Kidney (tissue), 22 donors: ENCODE measurements at places on chromosomes 4 and X. TPM values are rescaled to one million over a fixed set of nuclear protein-coding genes. Genes with fewer than 3 reads are reported as not detected.

- H3K27ac ChIP-seq: no peak overlapping the region
- no peak overlapping the region for H3K4me3 ChIP-seq
- no peaks in the 10 kb centered on the region for H3K4me1 ChIP-seq
- H3K36me3 ChIP-seq: no peaks in the 10 kb centered on the region
- no peak for DNase-seq
Measured at GRCh38 chr4:128974136-128974581, 119.2 kb downstream of the SCLT1 start.

- no peaks in the 10 kb centered on the region for H3K4me1 ChIP-seq
- no peak for DNase-seq
- H3K4me3 ChIP-seq: no peak overlapping the region
- H3K36me3 ChIP-seq: no peaks in the 10 kb centered on the region
Measured at GRCh38 chrX:18873189-18873791, 110.6 kb downstream of the PHKA2 start.

The CTAG1B gene
- polyA plus RNA-seq: not detected

DNA sequence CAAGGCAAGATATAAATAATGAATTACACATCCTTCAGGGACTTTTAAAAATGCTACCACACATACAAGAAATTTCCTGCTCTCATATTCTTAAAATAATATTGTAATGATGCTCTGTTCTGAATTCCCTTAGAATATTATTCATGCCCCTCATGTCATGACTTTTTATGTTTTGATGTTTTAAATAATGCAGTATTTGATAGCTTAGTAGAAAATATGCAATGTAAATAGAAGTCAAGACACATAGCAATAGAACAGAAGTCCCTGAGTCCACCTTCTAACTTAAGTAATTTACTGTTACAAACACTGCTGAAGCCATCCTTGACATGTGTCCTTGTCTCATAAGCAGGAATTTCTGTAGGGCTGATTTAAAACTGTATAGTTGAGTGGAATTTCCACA is 1071.2 kb upstream of the LCORL start:
- no peak overlapping the region for H3K27ac ChIP-seq
- no peak overlapping the region for H3K4me3 ChIP-seq
- H3K4me1 ChIP-seq: no peaks in the 10 kb centered on the region
- H3K36me3 ChIP-seq: no peaks in the 10 kb centered on the region

The DCAF4L1 gene
- 0.28 TPM for polyA plus RNA-seq

DNA sequence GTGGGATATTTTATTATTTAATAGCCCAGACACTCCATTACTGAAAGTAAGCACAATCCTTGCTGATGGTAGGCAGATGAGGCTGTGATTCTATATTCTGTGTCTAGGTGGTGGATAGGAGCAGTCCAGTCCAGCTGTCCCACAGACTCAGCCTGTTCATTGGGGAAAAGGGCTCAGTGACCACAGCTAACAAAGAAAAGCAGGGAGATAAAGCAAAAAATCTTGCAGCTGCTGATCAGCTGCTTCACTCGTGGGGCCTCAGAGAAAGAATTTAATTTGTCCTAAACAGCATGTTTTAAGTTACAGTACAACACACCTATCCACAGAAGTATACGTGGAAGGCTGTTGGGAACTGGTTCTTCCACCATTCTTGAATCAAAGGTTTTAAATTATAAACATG is 40.7 kb upstream of the ANK2 start:
- H3K36me3 ChIP-seq: no peaks in the 10 kb centered on the region
- no peak overlapping the region for H3K4me3 ChIP-seq
- H3K27me3 ChIP-seq: no peaks in the 10 kb centered on the region
- H3K27ac ChIP-seq: no peak overlapping the region
- DNase-seq: no peak

GRCh38 chrX:42739258-42739657 is 38.7 kb downstream of the PPP1R2C start:
- H3K27ac ChIP-seq: no peak overlapping the region
- H3K36me3 ChIP-seq: no peaks in the 10 kb centered on the region
- no peaks in the 10 kb centered on the region for H3K27me3 ChIP-seq
- no peaks in the 10 kb centered on the region for H3K4me1 ChIP-seq
- DNase-seq: no peak

GRCh38 chr4:14871676-14872430 is 130.4 kb upstream of the CPEB2 start:
- no peaks in the 10 kb centered on the region for H3K27me3 ChIP-seq
- H3K36me3 ChIP-seq: no peaks in the 10 kb centered on the region
- H3K27ac ChIP-seq: no peak overlapping the region
- no peaks in the 10 kb centered on the region for H3K4me1 ChIP-seq

DNA sequence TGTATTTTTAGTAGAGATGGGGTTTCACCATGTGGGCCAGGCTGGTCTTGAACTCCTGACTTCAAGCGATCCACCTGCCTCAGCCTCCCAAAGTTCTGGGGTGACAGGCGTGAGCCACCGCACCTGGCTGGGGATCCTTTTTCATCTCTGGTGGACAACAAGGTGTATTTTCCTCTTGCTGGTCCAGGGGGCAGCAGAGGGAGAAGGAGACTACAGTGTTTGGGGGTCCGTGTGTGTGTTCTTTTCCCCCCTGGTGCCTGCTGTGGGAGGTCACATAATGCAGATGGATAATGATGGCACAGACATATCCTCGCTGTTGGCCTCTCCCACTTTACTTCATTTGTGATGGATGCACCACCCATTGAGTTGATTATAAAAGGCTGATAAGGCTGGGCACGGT is 39.0 kb upstream of the CD99 start:
- no peak for DNase-seq
- H3K27ac ChIP-seq: no peak overlapping the region
- no peak overlapping the region for H3K4me3 ChIP-seq
- H3K4me1 ChIP-seq: peaks cover 3% of the 10 kb centered on the region
- no peaks in the 10 kb centered on the region for H3K27me3 ChIP-seq
- no peaks in the 10 kb centered on the region for H3K36me3 ChIP-seq

- no peak overlapping the region for H3K4me3 ChIP-seq
- H3K27ac ChIP-seq: no peak overlapping the region
- H3K4me1 ChIP-seq: no peaks in the 10 kb centered on the region
- no peak for DNase-seq
Measured at GRCh38 chrX:110397904-110398303, 39.3 kb downstream of the RTL9 start.

- H3K4me3 ChIP-seq: no peak overlapping the region
- H3K27ac ChIP-seq: no peak overlapping the region
- no peak for DNase-seq
- H3K36me3 ChIP-seq: no peaks in the 10 kb centered on the region
- no peaks in the 10 kb centered on the region for H3K27me3 ChIP-seq
Measured at GRCh38 chr4:15182600-15183220, 180.4 kb downstream of the CPEB2 start.

- no peak overlapping the region for H3K4me3 ChIP-seq
- H3K36me3 ChIP-seq: no peaks in the 10 kb centered on the region
- H3K4me1 ChIP-seq: no peaks in the 10 kb centered on the region
- no peaks in the 10 kb centered on the region for H3K27me3 ChIP-seq
- H3K27ac ChIP-seq: no peak overlapping the region
Measured at GRCh38 chrX:52349681-52350080, 19.1 kb upstream of the XAGE2 start.

DNA sequence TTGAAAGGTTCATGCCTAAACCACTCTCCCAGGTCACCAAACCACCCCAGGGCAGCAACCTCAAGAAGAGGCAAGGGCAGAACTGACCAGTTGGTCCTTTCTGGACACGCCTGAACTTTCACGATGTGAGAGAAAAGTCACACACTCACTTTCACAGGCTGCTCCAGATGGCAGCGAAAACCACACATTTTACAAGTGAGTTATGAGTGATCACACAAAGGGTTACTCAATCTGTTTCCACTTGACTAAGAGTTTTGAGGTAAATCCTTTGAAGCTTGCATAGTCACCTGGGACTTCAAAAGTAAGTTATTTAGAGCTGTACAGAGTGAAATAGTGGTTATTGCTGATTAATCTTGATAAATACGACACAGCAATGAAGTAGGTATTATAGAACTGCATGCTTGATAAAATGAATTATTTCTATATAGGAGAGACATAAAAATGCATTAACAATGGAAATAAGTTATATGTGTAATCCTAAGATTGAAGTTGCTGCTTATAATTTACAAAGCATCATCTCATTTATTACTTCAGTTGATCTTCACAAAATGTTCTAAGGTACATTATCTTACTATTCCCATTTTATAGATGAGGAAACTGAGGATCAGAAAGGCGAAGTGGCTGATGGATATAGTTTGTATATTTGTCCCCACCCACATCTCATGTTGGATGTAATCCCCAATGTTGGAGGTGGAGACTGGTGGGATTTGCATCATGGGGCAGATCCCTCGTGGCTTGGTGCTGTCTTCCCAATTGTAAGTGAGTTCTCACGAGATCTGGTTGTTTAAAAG is 103.0 kb upstream of the KLF3 start:
- no peaks in the 10 kb centered on the region for H3K27me3 ChIP-seq
- H3K27ac ChIP-seq: no peak overlapping the region
- H3K4me1 ChIP-seq: no peaks in the 10 kb centered on the region
- no peaks in the 10 kb centered on the region for H3K36me3 ChIP-seq
- DNase-seq: peak; percentile 61
- no peak overlapping the region for H3K4me3 ChIP-seq

The FOXR2 gene
- not detected for polyA plus RNA-seq

The ARSD gene
- 35.4 TPM for polyA plus RNA-seq

DNA sequence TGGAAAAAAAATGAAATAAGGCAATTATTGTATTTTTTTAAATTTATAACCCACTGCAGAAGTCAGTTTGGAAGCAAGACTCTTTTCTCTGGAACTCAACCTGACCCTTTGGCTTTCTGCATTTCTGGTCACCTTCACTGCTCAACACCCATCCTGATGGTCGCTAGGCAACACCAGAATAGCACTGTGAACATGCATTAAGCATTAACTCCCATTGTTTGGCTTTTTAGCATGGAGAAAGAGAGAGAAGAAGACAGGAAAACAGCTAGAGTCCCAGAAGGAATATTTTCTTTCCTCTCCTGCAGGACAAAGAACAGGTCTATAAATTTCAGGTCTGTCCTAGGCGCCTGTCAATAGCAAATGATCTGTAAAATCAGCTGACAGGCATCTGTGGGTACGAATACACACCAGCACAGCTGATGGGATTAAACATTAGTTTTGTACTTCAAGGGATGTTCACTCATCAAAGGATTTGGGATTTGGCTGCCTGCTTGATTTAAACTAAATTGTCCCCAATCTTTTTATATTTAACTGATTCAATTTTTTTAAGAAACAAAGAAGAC is 137.2 kb upstream of the ETNPPL start:
- no peak overlapping the region for H3K27ac ChIP-seq
- H3K36me3 ChIP-seq: no peaks in the 10 kb centered on the region
- no peaks in the 10 kb centered on the region for H3K27me3 ChIP-seq
- H3K4me1 ChIP-seq: no peaks in the 10 kb centered on the region
- DNase-seq: no peak
- H3K4me3 ChIP-seq: no peak overlapping the region

- no peaks in the 10 kb centered on the region for H3K27me3 ChIP-seq
- H3K4me1 ChIP-seq: no peaks in the 10 kb centered on the region
- DNase-seq: no peak
- H3K27ac ChIP-seq: no peak overlapping the region
- H3K4me3 ChIP-seq: no peak overlapping the region
- H3K36me3 ChIP-seq: no peaks in the 10 kb centered on the region
Measured at GRCh38 chr4:8264106-8264505, 5.4 kb upstream of the HTRA3 start.

The POLA1 gene
- polyA plus RNA-seq: 2.2 TPM

- no peaks in the 10 kb centered on the region for H3K27me3 ChIP-seq
- H3K4me1 ChIP-seq: no peaks in the 10 kb centered on the region
- no peak overlapping the region for H3K4me3 ChIP-seq
- no peaks in the 10 kb centered on the region for H3K36me3 ChIP-seq
- no peak for DNase-seq
- no peak overlapping the region for H3K27ac ChIP-seq
Measured at GRCh38 chr4:42816880-42817400, 75.6 kb upstream of the GRXCR1 start.

The DCHS2 gene
- polyA plus RNA-seq: not detected
